Right renal pelvis (tissue), 4 donors: ENCODE measurements at places on chromosomes 2 and 18. TPM values are rescaled to one million over a fixed set of nuclear protein-coding genes. Genes with fewer than 3 reads are reported as not detected.

DNA sequence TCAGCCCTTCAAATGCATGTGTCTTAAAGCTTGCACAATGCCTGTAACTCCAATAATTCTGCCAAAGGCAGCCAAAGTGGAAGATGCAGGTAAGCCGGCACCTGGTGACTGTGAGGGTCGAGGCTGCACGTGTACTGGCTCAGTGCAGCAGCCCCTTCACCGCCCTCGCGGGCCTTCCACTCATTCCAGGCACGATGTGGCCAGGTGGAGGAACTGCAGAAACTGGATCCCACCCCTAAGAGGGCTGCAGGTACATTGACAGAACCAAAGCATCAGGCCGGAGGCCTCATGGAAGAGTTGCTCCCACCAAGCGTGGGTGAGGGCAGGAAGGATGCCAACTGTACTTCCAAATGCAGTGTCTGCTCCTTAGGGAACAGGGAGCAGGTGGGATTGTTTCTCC lies 253.4 kb downstream of the HDAC4 start:
- DNase-seq, result no peak

DNA sequence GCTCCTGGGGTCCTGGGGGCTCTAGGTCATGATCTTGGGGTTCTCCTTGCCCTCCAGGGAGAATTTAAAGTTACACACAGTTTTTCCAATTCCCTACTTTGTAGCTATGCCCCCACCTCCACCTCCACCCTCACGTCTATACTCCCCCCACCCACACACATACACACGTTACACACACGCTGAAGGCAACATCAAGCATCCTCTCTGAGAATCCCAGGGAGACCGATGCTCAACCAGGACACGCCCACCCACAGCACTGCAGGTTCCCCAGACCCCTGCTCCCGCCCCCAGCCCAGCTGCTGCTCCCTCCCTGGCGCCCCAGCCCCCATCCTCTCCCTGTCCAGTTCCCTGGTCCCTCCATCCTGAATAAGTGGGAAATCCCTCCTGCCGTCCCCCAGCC lies 6.4 kb upstream of the TNS1 start:
- DNase-seq, result no peak

- no peak for DNase-seq
Measured at GRCh38 chr2:162766092-162766491, 72.5 kb downstream of the KCNH7 start.

GRCh38 chr2:74107071-74107470 lies 40.6 kb downstream of the BOLA3 start:
- no peak for DNase-seq

DNA sequence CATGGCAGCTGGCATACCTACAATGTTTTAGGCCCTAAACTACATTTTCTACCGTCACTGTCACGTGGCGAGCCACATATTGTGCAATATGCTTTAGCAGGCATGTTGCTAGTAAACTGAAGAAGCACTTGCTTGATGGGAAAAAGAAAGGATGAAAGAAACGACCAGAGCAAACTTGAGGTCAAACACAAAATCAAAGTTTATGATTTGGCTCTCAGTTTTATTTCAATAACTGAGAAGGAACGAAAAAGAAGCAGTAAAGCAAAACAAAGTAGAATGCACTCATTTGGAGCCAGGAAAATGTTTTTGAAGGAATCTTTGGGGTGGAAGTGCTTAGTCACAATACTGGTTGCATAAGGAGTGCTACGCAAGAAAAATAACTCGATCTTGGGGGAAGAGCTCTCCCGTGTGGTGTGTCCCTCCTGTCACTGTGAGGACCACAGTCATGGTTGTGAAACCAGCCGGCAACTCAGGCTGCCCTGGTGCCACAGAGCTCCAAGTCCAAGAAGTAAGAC lies 349.8 kb downstream of the RBM43 start:
- DNase-seq, result no peak

The SERPINB3 gene
- polyA plus RNA-seq, result 0.09 TPM

GRCh38 chr2:172976116-172976515 lies 99.5 kb upstream of the MAP3K20 start:
- no peak for DNase-seq

- no peak for DNase-seq
Measured at GRCh38 chr2:133777574-133777960, 209.3 kb upstream of the NCKAP5 start.

DNA sequence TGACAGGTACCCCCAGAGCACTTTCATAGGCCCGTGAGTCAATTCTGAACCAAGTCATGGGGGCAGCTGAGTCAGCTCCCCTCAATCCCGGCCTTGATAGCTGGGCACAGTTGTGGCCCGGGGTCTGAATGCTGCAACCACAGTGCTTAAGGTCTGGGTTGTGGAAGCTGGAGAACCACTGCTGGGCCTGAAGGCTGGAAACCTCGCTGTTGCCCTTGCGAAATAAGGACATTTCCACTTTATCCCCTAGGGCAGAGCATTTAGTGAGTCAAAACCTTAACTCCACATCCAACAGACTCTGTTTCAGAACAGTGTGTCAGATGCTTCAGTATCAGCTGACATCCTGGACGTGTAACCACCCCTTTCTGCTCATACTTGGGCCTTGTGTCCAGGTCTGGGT lies 58.6 kb downstream of the SP110 start:
- DNase-seq, result no peak

GRCh38 chr2:154480521-154480920 lies 218.0 kb upstream of the KCNJ3 start:
- DNase-seq, result no peak

DNA sequence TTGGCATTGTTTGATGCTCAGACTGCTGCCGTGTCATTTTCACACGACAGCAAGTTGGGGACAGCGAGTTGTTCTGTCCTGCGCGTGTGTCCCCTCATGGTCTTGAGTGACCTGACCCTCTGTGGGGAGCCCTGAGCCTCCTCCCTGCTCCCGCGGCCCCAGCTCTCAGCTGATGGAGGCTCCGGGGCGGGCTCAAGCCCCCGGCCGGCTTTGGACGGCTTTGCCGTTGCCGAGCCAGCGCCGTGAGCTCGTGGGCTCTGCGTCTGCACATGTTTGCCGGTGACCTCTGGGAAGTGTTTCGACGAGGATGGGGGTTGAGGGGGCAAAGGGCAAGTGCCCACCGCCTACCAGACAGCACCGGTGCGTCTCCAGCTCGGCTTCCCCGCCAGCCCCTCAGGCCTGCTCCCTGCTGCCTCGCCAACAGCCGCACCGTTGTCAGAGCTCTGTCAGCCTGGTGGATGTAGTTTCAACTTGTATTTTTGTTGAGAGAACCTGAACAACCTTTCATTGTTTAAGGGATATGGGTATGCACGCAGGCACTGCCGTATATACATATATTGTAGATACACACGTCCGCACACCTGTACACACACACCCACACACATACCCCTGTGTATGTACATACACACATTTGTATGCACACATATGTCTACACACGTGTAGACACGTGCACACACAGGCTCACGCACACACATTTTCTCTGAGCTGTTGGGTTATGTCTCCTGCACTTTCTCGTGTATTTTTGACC lies 13.7 kb downstream of the PDCD1 start:
- DNase-seq, result no peak

- no peak for DNase-seq
Measured at GRCh38 chr2:22999951-23000350, 385.0 kb upstream of the KLHL29 start.

The SLC14A1 gene
- polyA plus RNA-seq, result 4.2 TPM

GRCh38 chr2:47916412-47916811 lies 10.1 kb upstream of the FBXO11 start:
- no peak for DNase-seq

The FN1 gene
- 481 TPM for polyA plus RNA-seq

- DNase-seq, result no peak
Measured at GRCh38 chr18:23283916-23284430, 148.7 kb downstream of the CABLES1 start.

DNA sequence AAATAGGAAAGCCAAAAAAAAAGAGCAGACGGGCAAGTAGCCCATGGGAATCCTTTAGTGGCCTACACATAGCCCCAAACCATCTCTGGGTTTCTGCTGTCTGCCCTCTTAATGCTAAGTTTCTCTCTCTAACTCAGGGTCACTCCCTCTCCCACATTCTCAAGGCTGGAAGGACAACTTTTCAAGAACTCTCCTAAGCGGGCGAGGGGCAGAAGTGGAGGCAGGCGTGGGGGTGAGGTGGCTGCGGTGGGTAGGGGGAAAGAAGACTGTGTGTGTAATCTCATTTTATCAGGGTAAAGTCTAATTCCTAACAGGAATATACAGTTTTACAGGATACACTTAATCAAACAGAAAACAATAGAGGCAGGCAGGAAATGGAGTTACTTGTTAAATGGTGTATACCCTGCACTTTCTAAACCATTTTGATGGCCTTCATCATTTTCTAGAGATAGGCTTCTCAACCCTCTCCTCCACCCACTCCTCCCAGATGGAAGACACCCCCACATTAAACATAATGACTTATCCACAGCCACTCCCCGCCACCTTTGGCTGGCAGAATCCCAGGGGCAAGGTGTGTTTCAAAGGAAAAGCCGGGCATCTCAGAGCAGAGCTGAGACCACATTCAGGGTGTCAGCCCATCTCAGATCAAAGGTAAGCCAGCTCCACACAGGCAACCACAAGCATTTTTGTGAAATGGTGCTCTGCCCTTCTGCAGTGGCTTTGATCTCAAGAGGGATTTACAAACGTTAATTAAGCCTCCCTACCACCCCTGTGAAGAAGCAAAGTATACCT lies 6.8 kb downstream of the SMAD7 start:
- no peak for DNase-seq

GRCh38 chr2:160299540-160299939 lies 99.5 kb upstream of the ITGB6 start:
- no peak for DNase-seq

The HOXD13 gene
- 0.41 TPM for polyA plus RNA-seq

The SPEG gene
- 15.2 TPM for polyA plus RNA-seq

The CAPN14 gene
- 0.10 TPM for polyA plus RNA-seq

GRCh38 chr2:56749152-56749752 lies 565.5 kb downstream of the CCDC85A start:
- peak; percentile 3 for DNase-seq

DNA sequence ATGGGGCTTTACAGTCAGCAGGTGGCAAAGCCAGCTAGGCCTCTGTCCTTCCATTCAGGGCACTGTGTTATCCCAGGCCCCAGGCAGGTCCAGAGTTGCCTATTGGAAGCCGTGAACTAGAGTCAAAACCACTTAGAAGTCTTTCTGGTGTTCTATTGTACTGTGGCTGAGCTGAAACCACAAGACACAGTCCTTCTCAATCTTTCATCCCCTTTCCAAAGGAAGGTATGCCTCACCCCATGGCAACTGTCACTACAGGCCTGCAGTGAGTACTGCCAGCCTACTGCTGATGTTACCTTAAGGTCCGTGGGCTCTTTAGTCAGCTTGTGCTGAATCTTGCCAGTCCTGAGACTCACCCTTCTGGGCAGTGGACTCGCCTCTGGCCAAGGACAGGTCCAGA lies 181.6 kb downstream of the GULP1 start:
- DNase-seq, result no peak

DNA sequence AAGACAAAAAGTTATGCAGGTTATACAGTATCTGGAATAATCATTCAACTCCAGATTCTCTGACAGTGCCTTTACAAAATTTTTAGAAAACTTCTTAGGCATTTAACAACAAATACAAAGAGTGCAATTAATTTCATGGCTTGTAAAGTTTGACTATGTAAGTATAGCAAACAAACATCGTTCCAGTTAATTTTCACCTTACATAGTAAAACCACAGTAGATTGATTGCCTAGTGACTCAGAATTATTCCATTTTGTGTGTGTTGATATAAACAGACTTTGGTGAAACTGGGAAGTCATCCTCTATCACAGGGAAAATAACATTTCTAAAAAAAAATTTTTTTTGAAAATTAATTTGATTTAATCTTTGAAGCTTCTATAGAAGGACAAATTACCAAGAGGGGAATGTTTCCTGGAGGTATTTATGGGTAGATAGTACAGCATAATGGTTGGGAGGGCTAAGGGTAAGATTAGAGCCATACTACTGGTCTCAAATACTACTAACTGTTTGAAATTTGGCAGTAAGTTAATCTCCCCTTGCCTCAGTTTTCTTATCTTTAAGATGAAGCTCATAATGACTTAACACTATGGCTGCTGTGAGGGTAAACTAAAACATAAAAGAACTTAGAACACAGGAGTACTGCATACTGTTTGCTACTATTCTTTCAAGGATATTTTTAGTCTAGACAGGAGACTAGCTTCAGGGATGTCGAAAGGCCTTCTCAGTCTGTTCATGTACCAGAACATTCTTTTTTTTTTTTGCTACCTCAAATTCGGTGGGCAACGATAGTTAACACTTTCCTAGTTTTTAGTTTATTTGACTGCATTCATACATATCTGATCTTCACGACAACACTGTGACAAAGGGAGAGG lies 19.6 kb downstream of the NDUFAF7 start:
- no peak for DNase-seq

DNA sequence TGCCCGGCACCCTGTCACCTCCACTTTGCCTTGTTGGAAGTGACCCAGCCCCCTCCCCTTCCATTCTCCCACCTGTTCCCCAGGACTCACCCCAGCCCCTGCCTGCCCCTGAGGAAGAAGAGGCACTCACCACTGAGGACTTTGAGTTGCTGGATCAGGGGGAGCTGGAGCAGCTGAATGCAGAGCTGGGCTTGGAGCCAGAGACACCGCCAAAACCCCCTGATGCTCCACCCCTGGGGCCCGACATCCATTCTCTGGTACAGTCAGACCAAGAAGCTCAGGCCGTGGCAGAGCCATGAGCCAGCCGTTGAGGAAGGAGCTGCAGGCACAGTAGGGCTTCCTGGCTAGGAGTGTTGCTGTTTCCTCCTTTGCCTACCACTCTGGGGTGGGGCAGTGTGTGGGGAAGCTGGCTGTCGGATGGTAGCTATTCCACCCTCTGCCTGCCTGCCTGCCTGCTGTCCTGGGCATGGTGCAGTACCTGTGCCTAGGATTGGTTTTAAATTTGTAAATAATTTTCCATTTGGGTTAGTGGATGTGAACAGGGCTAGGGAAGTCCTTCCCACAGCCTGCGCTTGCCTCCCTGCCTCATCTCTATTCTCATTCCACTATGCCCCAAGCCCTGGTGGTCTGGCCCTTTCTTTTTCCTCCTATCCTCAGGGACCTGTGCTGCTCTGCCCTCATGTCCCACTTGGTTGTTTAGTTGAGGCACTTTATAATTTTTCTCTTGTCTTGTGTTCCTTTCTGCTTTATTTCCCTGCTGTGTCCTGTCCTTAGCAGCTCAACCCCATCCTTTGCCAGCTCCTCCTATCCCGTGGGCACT lies 4.5 kb downstream of the RETREG2 start:
- DNase-seq, result no peak

DNA sequence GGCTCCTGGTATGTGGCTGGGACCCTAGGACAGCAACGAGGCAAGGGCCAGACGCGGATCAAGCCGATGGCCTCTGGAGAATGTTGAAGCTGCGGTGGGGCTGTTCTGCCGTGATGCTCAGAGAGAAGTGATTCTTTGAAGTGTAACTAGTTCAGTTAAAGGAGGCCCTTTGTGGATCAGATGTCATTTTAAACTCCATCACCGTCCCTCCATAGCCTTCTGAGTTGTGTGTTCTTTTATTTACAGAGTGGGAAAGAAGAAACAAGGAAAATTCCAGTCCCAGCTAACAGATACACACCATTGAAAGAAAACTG lies 403 bp downstream of the PNO1 start:
- DNase-seq, result no peak

- no peak for DNase-seq
Measured at GRCh38 chr2:182359990-182360662, 66.7 kb downstream of the PDE1A start.

The LYPD6B gene
- polyA plus RNA-seq, result 29.8 TPM

The KCNS3 gene
- polyA plus RNA-seq, result 5.9 TPM
